Activated CD4-positive, alpha-beta memory T cell treated with anti-CD3 and anti-CD28 coated beads, Interleukin-2, amount 10 ng/mL, durations not matched to agents 7 days and 5 days (primary cell): ENCODE measurements at places on chromosomes 7 and 10.

DNA sequence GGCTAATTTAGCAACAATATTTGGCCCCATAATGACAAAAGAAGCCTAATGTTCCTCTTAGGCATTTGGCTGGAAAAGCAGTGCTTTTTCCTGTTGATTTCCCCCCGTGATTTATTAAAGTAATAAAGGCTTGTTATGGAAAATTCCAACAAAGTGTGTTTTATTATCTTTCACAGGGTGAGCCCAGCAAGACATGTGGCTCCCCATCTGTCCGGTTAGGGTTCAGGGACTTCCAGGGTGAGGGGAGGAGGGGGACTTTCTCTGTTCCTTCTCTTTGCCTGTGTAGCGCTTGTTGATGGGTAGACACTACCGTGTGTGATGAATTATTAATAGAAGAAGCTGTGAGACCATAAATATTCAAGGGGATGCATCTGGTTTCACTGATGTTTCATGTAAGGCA is 39.0 kb downstream of the HTR5A start:
- DNase-seq, result no peak

DNA sequence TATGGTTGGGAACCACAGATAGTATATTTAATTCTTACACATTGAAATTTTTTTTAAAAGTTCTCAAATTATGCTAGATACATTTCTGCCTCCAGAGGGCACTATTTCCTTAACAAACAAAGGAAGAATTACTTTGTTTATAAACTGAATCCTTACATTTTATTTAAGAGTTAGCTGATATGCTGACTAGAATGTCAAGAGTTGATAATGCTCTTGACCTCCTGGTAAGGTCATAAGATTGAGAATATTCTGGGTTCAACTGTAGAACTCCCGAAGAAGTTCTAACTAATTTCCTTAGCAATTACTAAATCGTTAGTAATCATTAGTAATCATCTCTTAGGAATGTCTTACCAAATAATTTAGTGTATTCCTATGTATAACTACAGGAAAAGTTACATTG is 95.3 kb upstream of the CYP26C1 start:
- no peak for DNase-seq

- DNase-seq, result no peak
These were observed 57.9 kb upstream of the TMEM72 start for GRCh38 chr10:44853148-44853734.

DNA sequence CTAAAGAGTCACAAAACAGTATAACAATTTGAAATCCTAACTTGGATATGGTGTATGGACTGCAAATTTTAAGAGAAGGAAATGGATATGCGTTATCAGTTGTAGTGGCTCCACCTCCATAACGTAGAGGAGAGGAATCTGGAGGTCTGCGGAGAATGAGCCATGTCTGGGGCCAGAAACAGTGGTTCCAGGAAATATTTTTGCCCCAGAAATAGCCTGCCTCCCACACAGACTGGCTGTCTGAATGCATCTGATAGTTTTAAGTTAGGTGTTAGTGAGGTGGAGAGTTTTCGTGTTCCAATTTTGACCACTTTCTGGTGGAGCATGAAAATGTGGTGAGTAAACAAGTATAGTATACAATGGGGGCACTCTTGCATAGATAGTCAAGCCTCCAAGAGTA is 1.6 kb downstream of the PHTF2 start:
- DNase-seq, result peak; percentile 43
